ENCODE measurements at places on chromosomes 3 and 15. TPM values are rescaled to one million over a fixed set of nuclear protein-coding genes. Genes with fewer than 3 reads are reported as not detected.

- no peak for DNase-seq
Measured at GRCh38 chr3:155646128-155646527, 98.7 kb downstream of the PLCH1 start.

DNA sequence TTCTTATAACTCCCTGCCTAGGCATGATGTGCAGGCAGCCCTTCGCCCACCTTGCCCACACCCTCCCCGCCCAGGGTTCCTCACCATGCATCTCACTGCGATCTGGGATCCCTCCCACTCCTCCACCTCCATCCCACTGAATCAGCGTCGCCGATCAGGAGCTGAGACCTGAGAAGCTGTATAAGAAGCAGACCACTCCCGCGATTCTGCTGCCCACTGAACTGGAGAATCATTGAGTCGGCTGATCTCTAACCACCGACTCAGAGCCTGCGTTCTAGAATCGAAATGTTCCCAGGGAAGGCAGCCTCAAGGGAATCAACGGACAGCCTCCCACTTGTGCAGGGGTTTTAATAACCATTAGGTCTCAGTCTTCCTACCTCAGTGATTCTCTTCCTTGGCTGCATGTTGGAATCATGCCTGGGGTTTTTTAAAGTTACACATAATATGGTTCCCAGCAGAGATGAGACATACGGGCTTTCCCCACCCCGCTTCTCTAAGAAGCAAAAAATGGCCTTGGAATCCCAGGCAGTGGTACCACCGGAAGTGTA, 60.2 kb downstream of the TMEM44 start:
- no peak for DNase-seq

DNA sequence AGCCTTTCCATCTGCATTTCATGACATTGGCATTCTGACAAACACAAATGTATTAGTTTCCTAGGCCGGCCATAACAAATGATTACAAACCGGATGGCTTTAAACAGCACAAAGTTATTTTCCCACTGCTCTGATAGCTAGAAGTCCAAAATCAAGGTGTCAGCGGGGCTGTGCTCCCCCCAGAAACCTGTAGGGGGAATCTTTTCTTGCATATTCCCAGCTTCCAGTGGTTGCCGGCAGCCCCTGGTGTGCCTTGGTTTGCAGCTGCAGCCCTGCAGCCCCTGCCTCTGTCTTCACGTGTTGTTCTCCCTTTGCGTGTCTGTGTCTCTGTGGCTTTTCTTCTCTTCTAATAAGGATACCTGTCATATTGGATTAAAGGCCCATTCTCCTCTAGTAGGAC, 79.0 kb upstream of the CDV3 start:
- no peak for DNase-seq

GRCh38 chr3:151789853-151790463, 24.0 kb upstream of the AADAC start:
- DNase-seq: no peak

- no peak for DNase-seq
Measured at GRCh38 chr15:70866982-70867641, 13.2 kb upstream of the LARP6 start.

GRCh38 chr3:8963137-8963853, at the start of gene RAD18:
TSS of gene RAD18 (minus strand) at chr3:8963472. CDS start at chr3:8963385, 87 bp downstream.
- peak; percentile 81 for DNase-seq

DNA sequence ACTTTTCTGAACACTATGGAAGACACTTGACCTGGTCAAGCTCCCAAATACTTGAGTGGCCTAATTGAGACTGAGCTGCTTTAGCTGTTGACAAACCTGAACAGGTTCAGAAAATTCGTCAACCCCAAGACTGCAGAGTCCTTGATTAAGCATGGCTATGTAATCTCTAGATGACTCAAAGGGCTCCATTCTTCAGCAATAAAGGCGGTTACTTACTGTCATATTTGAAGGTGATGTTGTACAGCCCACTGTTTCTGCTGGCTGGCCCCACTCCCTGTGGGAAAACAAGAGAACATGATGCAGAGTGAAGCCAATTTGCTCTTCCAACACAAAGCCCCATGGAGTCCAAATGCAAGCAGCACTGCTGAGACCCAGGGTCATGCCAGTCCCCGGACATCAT, 45.1 kb downstream of the IL17RD start:
- no peak for DNase-seq

- DNase-seq: no peak
Measured at GRCh38 chr15:68389041-68389930, 42.7 kb downstream of the ITGA11 start.

- DNase-seq: no peak
Measured at GRCh38 chr15:68340726-68341671, 63.5 kb downstream of the FEM1B start.

- DNase-seq: no peak
Measured at GRCh38 chr3:106190296-106190695, 321.5 kb upstream of the CBLB start.

DNA sequence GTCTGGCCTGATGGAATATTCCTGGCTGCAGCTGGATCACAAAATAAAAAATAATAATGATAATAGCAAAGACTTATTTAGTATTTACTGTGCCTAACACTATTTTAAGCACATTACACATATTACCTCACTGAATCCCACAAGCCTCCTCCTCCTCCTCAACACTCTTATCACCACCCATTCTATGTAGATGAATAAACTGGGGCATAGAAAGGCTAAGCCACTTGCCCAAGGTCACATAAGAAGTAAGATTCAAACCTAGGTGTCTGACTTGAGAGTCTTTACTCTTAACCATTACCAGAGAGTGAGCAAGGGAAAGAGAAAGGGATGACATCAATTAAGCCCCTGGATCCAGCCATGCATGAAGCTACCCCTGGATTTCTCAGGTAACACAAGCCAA, 493.1 kb downstream of the SHQ1 start:
- no peak for DNase-seq

DNA sequence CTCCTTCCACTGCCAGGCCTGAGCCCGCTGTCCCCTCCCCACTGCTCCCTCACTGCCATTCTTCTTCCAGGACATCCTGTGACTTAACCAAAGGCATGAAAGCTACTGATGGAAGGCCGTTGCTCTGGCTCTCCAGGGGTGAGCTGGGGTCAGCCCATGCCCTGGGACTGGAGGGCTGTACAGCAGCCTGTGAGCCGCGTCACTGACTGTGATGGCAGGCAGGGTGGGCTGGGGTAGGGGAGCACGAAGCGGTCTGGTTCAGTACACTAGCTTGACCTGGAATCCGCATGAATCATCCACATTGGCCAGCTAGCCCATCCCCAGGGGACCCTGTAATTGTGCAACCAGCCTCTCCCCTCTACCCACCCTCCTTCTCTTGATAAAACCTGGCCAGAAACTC, 30.8 kb downstream of the CORO2B start:
- no peak for DNase-seq

- DNase-seq: no peak
Measured at GRCh38 chr15:73375755-73376305, 7.1 kb upstream of the HCN4 start.

DNA sequence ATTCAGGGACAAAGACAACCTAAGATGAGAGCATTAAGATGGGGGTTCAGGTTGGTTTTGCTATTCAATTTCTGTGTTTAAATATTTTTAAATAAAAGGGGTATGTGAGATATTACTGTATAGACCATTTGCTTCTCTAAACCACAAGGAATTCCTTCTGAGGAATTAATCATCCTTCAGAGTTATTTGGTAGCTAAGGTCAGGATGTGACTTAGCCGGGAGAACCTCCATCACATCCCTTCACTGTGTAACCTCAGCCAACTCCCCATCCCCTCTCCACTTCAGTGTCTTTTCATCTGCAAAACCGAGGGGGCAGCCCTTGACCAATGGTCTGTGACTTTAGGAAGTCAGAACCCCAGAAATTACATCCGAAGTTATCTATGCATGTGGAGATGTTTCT, 48.7 kb upstream of the SKOR1 start:
- DNase-seq: no peak

- DNase-seq: no peak
Measured at GRCh38 chr3:108006077-108006771, 84.6 kb downstream of the CD47 start.

GHSR gene
- total RNA-seq: 0.82 TPM

CPN2 gene
- total RNA-seq: not detected

ISLR2 gene
- 113 TPM for total RNA-seq

FAIM gene
- total RNA-seq: 26.9 TPM

DUOXA2 gene
- not detected for total RNA-seq

JMJD7 gene
- 0.82 TPM for total RNA-seq

SERINC4 gene
- total RNA-seq: 0.41 TPM

EEFSEC gene
- 7.7 TPM for total RNA-seq

MESP2 gene
- total RNA-seq: not detected

Measured in frontal cortex (tissue), 4 donors.